Naive thymus-derived CD8-positive, alpha-beta T cell (primary cell): ENCODE measurements at places on chromosomes 5 and 9. TPM values are rescaled to one million over a fixed set of nuclear protein-coding genes. Genes with fewer than 3 reads are reported as not detected.
A peak's percentile ranks its signal among the peaks of the same experiment; 100 is the strongest.

DNA sequence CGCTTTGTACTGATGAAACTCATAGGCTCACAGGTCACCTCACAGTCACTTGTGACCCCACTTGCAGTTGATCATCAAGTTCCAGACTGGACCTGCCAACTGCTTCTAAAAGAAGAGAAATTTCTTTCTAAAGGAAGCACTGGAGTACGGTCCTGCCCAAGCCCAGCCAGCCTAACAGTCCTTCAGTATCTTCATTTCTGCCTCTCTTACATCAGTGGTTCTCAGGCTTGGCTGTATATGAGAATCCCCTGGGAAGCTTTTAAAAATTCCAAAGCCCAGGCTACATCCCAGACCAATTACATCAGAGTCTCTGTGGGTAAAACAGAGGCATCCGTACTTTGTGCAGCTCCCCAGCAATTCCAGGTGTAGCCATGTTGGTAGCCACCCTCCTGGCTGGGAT lies 282.1 kb downstream of the NFIB start:
- DNase-seq = no peak

GRCh38 chr9:2723376-2724065 lies 6.2 kb downstream of the KCNV2 start:
- no peak for DNase-seq

DNA sequence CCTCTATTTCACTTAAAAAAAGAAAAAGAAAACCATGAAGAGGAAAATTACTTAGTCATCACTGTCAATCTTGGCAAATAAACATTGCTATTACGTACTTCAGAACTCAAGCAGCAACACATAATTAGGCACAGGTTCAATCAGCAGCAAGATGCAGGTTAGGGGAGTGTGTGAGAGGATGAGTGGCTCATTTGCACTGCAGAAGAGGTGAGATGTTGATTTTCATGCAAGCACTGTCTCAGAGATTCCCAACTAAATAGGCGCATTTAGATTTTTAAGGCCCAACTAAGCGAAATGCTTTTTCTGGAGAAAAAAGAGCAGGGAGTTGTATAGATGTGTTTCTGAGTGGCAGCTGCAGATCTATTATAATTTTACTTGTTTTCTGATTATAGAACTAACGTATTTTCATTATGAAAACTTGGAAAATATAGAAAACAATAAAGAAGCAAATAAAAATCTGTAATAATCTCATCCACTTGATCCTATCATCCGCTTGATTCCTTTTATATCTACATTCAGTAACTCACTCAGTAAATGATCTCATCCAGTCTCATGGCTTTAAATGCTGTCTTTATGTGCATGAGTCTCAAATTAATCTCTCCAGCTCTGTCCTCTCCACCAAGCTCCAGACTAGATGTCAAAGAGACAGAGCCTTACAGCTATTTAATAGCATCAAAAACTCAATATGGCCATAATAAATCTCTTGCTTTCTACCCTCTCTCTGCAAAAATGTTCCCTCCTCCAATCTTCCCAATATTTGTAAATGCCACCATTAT lies 162.5 kb downstream of the ZNF462 start:
- DNase-seq = no peak

DNA sequence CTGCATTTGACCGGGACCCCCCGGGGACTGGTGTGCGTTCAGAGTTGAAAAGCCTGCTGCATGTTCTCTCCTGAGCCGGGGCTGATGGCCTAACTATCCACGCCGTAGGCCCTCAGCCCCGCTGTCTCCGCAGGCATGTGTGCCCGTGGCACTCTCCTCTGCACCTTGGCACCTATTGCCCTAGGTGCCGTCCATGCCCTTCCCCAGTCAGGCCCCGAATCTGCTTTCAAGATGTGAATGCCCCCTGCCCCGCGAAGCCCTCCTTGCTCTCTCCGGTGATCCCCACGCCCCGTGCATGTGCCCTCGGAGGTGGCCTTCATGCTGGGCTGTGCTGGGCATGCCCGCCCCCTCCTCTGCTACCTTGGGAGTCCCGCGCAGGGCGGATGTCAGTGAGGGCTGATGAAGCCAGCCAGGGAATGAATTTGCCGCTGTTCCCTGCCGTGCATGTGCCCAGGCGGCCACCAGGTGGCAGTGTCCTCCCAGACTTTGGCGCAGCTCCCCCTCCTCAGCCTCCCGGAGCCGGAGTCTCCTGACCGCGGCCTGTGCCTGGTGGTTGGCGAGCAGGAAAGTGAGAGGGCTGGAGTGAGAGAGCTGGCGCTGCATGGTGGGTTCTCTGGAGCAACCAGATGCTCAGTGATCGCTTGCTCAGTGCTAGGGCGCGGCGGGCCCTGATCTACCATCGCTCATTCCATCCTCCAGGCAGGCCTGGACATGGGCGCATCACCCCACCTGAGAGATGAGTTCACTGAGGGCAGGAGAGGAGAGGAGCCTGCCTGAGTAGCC lies 112.9 kb upstream of the LMX1B start:
- peak; percentile 50 for DNase-seq

- no peak for DNase-seq
Observed at GRCh38 chr5:63596254-63596653, 366.0 kb downstream of the HTR1A start.

DNA sequence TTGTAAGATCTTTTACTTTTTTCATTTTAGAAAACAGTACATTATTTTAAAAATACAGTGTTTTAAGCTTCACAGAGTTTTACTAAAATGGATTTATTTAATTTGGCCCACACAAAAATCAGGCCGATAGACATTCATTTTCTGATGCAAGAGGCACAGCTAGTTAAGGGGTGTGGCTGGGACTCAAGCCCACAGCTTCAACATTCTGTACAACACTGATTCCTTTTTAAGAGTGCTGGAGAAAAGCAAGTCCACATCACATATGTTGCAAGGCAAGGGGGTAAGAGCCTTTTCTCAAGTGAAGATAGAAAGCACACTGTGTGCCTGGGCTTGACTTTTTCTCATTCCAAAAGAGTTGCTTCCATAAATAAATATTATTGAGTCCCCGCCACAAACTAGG lies 195.9 kb downstream of the RFK start:
- DNase-seq = no peak

FRMD3 gene
- total RNA-seq = 0.52 TPM

DNA sequence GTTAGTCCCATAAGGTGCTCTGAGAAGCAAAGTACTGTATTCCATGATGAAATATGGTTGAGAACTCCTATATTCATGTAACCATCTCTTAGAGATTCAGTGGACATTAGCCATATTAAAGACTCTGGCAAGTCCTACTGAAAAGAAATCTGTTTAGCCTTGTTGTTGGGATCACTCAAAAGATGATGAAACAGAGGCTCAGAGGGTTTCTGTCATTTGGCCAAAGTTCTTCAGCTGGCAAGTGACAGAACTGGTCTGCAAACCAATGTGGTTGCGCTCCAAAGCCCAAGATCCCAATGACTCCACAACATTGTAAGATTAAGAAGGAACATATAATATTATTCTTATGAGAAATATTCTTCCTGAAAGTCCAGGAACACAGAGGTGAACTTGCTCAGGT lies 462.9 kb downstream of the ACTL7B start:
- no peak for DNase-seq

DNA sequence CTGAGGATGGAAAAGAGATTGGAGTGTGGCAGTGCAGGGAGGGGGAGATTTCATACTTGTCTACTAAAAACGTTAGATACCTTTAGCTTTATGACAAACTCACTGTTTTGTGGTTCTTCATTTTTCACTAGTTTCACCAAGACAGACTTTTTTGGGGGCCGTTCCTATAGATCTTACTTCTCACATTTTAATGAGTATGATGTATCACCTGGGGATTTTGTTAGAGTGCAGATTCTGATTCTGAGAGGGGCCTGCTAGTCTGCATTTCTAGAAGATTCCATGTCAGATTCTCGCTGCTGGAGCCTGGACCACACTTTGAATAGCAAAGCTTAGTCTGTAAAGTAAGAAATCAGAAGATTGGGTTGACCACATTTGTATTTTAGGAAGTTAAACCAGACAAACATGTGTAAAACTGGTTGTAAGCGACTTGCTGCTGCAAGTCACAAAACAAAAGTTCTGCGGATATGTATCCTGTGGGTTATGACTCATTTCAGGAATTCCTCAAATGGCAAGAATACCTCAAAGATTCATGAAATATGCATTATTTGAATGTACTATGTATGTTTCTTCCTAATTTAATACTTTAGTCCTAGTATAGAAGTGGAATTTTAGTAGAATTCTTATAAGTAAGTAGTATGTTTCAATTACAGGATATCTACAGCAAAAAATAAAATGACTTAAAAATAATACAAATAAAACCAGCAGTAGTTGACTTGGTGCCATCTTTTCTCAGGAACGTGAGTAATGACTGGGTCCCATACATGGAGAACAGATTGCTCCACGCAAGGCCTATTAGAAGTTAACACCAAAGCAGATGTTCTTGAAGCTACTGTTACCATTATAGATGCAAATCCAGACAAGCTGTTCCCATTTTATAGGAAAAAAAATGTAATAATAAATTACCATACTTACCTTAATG lies 27.8 kb downstream of the NFIL3 start:
- no peak for DNase-seq

SLC6A7 gene
- total RNA-seq = not detected

GRCh38 chr5:124060413-124061067 lies 548.6 kb downstream of the CSNK1G3 start:
- DNase-seq = no peak
